RWPE2 (cell line): ENCODE measurements at places on chromosomes 5 and 9.

- DNase-seq: no peak
These were observed 27.9 kb upstream of the FBXL7 start for GRCh38 chr5:15472116-15472515.

- peak; percentile 57 for DNase-seq
These were observed 16.3 kb upstream of the LRRC14B start for GRCh38 chr5:174876-175465.

- DNase-seq: no peak
These were observed 51.3 kb downstream of the ARL15 start for GRCh38 chr5:54259090-54259489.

DNA sequence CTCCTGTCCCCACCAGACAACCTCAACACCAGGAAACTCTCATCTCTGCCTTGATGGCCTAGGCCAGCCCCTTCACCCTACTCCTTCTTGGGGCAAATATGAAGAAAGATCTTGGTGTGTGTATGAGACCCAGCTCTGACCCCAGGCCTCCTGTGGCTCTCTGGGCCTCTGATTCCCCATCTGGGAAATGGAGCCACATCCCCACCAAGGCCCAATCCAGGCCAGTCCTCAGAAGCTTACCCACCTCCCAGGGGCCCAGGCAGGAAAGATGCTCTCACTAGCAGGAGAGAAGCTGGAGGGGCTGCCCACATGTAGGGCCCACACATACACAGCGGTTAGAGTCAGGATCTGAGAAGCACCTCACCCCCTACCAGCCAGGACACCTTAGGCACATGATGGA, 38.9 kb downstream of the BICD2 start:
- DNase-seq: no peak

- DNase-seq: no peak
These were observed 148.4 kb upstream of the NFIL3 start for GRCh38 chr9:91572044-91572443.

DNA sequence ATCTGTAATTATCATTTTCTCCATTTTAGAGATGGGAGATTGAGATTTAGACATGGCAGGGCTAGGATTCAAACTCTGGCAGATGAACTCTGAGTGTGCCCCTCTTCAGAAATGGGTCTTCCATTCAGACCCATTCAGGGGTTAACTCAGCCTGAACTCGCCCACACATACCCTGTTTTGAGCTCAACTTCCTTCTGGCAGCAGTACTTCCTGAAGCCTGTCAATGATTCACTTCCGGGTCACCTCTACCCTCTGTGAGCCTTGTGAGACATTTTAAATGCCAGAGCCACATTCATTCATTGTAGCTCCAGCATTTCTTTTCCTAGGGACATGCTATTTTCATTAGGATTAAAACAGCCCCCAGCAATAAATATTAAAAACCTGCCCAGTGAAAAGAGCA, 209.3 kb upstream of the SLC24A2 start:
- DNase-seq: no peak

GRCh38 chr5:56985936-56986625, 34.2 kb upstream of the MIER3 start:
- DNase-seq: no peak

DNA sequence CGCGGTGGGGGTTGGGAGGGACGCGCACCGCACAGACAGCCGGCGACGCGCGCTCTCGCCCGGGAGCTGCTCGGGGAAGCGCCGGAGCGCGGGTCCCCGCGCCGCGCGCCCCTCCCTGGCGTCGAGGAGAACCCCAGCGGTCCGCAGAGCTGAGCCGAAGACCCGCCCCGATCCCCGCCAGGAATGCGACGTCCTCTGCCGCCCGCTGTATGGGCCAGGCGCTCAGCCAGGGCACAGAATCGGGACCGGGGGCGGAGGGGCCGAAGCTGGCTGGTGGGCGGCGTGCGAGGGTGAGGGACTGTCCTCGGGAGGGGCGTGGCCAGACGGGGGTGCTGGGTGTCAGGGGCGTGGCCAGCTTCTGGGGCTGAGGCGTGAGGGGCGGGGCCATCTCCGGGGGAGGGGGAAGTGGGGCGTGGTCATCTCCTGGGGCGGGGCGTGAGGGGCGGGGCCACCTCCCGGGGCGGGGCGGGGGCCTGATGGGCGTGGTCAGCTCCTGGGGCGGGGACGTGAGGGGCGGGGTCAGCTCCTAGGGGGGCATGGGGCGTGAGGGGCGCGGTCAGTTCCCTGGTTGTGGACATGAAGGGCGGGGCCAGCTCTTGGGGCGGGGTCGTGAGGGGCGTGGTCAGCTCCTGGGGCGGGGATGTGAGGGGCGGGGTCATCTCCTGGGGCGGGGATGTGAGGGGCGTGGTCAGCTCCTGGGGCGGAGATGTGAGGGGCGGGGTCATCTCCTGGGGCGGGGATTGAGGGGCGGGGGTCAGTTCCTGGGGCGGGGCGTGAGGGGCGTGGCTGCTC, 965 bp downstream of the PTGDS start:
- no peak for DNase-seq

GRCh38 chr9:68955330-68955729, 58.6 kb downstream of the PRKACG start:
- no peak for DNase-seq

- DNase-seq: no peak
These were observed 524.3 kb downstream of the RASEF start for GRCh38 chr9:82538634-82539033.

- no peak for DNase-seq
These were observed 585 bp upstream of the TAF11L2 start for GRCh38 chr5:17497446-17497845.

DNA sequence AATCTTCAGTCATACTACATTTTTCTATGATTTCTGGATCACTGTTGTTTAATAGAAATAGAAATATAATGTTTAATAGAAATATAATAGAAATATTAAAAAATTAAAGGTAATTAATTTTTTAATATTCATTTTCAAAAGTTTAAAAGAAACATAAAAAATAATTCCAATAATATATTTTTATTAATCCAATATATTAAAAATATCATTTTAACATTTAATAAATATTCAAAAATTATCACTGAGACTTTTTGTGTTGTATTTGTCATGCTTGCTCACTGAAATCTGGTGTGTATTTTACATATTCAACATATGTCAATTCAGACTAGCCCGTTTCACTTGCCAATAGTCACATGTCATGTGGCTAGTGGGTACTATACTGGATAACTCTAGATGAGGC, 80.6 kb upstream of the SLCO6A1 start:
- no peak for DNase-seq

DNA sequence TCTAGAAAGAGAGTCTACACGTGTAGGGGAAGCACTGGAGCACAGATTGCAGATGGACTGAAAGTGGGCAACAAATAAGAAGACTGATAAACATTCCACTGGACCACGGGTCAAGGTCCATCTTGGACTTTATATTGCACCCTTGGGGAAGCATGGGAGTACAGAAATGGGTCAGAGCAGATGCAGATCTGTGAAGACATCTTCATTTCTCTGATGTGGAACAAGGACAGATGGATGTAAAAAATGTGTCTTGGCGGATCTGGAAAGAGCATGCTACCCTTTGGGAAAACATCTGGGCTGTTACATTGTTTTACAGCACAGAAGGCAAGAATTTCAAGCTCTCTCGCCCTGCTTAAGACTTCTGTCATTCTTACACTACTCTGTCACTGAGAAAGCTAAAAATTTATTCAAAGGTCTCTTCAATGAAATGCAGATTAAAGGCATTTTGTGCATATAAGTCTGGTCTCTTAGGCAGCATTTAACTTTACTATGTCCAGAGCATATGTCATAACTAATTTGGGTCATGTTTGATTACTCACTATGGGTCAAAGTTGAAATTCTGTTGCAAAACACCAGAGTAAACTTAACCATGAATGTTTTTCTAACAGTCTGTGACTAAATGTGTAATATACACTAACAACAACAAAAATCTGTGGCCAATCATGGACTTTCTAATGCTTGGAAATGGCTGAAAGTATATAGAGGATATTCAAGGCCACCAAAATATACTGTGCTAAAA, 756.4 kb upstream of the DMAC1 start:
- no peak for DNase-seq

DNA sequence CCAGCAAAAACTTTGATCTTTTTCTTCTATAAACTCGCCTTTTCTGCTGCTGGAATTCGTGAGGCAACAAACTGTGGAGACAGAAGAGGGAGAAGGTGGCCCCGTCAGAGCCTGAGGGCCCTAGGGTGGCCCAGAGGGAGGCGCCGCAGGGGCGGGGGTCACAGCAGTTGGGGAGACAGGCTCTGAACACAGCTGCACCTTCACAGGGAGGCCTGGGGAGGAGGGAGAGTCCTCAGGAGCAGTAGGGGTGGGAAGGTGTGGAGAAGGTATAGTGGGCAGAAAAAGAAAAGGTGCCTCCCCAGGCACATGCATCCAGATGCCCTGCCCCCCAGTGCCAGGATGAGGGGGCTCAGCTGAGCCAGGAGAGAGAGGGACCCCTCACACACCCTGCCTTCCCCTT, 15.1 kb downstream of the PHF19 start:
- DNase-seq: no peak

DNA sequence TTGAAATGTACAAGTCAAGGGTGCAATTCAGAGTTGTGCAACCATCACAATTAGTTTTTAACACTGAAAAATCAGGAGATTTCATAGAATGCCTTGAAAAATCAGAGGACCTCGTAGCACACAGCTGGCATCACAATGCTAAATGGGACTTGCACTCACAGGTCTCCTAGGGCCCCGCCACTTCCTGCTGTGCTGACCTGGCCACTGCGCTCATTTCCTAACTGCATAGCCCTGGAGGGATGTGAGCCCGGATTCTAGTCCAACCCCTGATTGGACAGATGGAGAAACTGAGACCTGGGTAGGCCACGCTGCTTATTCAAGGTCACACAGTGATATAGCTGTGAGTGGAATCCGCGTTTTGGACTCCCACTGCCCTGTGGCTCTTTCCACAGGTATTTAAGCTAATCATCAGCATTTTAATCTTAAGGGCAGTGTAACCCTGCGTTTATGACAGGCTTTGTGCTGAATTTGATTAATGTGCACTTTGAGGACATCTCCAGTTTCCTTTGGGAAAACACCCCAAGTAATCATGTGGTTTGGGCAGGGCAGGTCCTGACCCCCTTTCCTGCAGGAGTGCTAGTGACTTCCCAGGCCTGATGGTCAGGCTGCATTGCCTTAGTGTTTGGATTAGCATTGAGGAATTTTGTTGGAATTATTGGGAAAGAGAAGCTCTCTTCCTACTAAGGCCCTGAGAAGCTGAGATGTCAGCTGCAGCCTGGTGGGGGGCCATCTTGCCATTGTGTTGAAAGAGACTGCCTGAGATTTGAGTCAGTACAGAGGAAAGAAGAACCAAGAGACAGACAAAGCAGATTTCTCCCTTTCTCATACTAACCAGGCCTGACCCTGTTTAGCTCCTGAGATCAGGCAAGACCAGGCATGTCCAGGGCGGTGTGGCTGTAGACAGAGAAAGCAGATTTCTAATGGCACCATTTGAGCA, 36.2 kb downstream of the STC2 start:
- DNase-seq: no peak

- DNase-seq: no peak
These were observed 563.8 kb downstream of the TLR4 start for GRCh38 chr9:118268046-118268445.

DNA sequence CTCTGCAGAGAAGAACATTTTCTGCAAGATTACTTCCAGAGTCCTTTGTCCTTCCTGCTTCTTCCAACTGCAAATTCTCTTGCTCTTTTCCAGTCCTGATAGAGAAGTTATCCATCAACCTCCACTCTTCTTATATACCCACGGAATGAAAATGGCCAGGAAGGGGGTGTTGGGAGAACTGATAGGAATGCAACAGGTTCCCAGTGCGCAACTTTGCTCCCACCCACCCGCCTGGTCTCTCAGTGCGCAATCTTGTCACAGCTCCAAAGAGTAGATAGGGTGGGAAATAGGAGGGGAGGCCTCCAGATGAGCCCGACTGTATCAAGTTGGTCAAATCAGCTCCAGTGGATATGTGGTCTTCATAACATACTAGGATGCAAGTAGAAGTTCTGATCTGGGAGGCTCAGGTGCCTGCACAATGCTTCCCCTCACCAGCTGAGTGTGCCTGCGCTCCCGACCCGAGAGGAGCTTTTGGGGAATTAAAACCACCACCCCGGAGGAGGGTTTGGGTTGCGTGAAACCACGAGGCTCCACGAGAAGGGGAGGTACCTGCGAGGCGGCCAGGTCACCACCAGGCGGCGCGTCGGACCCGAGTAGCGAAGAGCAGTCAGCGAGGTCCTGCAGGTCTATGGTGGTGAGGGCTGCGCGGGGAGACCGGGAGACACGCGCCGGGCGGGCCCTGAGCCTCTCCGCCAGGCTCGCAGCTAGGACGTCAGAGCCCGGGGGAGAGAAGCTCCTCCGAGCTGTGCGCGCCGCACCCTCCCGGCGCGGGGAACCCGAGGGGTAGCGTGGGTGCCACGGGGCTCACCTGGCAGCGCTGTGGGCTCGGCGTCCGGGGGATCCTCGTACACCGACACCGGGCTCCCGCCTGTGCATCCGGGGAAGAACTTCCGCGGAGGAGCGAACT, 835 bp downstream of the MCIDAS start:
- DNase-seq: peak; percentile 89

- DNase-seq: no peak
These were observed 452.4 kb upstream of the WWC1 start for GRCh38 chr5:167839065-167839464.

DNA sequence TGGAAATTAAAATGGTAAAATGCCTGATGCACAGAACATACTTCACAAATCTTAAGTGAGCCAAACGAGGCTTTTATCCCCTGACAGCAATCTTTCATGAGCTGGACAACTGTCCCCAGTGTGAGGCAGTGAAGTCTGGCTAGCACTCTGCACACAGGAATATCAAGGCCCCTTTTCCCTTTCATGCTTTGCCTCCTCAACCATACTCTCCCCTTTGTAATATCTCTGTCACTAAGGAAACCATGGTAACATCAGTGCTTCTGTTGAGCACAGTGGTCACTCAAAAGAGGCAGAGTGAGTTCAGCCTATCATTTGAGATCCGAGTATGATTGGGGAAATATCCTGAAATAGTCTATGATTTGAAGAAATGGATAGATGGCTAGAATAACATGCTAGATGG, 318.3 kb downstream of the ENC1 start:
- DNase-seq: no peak

GRCh38 chr9:32292611-32293010, 91.8 kb upstream of the ACO1 start:
- no peak for DNase-seq
